ENCODE measurements at places on chromosomes 3 and 15. TPM values are rescaled to one million over a fixed set of nuclear protein-coding genes. Genes with fewer than 3 reads are reported as not detected.

GALNT15 gene
- not detected for total RNA-seq

CCK gene
- 1.4 TPM for total RNA-seq

DOCK3 gene
- 0.21 TPM for total RNA-seq

TMCO5A gene
- not detected for total RNA-seq

KNG1 gene
- not detected for total RNA-seq

PAK6 gene
- 0.91 TPM for total RNA-seq

AADACL2 gene
- total RNA-seq, result not detected

Measured in A375 (cell line).